ENCODE measurements at places on chromosomes 1 and 21. TPM values are rescaled to one million over a fixed set of nuclear protein-coding genes. Genes with fewer than 3 reads are reported as not detected.

- no peaks in the 10 kb centered on the region for H3K36me3 ChIP-seq
- H3K27ac ChIP-seq: no peak overlapping the region
- H3K27me3 ChIP-seq: no peaks in the 10 kb centered on the region
- DNase-seq: no peak
- no peaks in the 10 kb centered on the region for H3K4me1 ChIP-seq
- H3K4me3 ChIP-seq: no peak overlapping the region
These were observed 56.3 kb downstream of the GNG12 start for GRCh38 chr1:67777016-67777415.

DNA sequence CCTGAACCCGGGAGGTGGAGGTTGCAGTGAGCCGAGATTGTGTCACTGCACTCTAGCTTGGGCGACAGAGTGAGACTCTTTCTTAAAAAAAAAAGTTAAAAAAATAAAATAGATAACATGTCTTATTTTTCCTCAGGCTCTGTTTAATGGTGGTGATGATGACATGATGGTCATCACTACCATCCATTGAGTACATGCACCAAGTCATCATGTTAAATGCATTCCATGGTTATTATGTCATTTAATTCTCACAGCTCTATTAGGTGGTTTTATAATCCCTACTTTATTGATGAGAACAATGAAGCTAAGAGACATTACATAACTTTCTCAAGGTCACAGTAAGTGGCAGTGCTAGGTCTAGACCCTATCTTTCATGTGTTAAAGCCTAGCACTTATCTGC is 34.4 kb upstream of the MAB21L3 start:
- no peaks in the 10 kb centered on the region for H3K36me3 ChIP-seq
- no peak overlapping the region for H3K4me3 ChIP-seq
- peaks cover 18% of the 10 kb centered on the region for H3K4me1 ChIP-seq
- no peaks in the 10 kb centered on the region for H3K27me3 ChIP-seq
- no peak for DNase-seq

The HMCN1 gene
- 0.59 TPM for total RNA-seq

DNA sequence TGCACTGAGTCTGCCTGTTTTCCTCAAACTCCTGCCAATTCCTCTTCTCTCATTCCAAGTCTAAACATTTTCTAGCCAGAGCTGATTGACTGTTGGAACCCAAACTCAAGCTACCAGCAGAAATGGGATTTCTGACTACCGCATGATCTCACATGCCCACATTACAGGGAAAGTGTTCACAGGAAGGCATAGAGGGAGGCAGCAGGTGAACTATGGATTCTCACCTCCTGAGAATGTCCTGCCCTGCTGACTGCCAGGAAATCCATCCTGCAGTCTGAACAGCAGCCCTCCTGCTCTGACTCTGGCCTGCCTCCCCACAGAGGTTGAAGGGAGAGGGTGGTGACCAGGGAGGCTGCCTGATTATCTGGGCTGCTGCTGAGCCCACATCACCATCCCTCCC is 22.5 kb downstream of the IQGAP3 start:
- peaks cover 13% of the 10 kb centered on the region for H3K36me3 ChIP-seq
- no peak overlapping the region for H3K27ac ChIP-seq
- no peaks in the 10 kb centered on the region for H3K27me3 ChIP-seq
- no peak for DNase-seq
- H3K4me1 ChIP-seq: no peaks in the 10 kb centered on the region

DNA sequence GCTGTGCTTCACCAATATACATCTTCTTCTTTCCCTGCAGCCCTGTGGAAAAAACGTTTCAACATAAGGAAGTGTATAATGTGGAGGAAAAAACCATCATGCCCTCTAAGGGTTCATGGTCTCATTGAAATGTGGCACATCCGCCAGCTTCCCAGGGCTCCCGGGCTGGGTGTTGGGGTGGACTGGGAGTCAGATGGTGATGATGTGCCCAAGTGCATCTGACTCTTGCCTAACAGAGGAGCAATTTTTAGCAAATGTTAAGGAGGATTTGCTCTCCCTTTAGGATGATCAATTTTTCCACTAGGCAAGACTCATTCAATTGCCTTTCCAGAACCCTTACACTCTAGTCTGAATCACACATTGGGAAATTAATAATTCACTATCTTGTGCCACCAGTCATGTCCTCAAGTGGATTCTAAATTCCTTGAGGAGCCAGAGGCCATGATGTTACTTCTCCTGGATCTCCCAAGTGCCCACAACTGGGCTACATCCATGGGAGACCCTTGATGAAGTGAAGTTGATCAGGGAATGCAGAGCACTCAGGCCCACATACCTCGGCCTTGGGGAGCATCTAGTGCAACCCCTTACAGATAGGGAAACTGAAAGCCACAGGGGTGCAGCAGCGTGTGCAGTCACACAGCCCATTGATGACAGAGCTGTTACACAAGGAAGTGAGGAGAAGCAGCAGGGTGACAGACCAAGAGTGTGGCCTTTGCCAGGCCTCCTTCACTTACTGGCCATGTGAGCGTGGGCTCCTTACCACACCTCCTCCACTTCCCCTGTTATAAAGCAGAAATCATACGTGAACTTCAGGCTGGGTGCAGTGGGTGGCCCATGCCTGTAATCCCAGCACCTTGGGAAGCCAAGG is 100.0 kb upstream of the SLC44A3 start:
- H3K27me3 ChIP-seq: no peaks in the 10 kb centered on the region
- no peaks in the 10 kb centered on the region for H3K36me3 ChIP-seq
- H3K27ac ChIP-seq: no peak overlapping the region
- no peak overlapping the region for H3K4me3 ChIP-seq
- peaks cover 11% of the 10 kb centered on the region for H3K4me1 ChIP-seq

GRCh38 chr1:225545649-225546048 is 107.3 kb downstream of the ENAH start:
- H3K27me3 ChIP-seq: no peaks in the 10 kb centered on the region
- no peak overlapping the region for H3K27ac ChIP-seq
- no peak for DNase-seq
- no peaks in the 10 kb centered on the region for H3K36me3 ChIP-seq
- H3K4me3 ChIP-seq: no peak overlapping the region
- H3K4me1 ChIP-seq: no peaks in the 10 kb centered on the region

GRCh38 chr1:186030453-186030852 is 296.3 kb downstream of the HMCN1 start:
- H3K27me3 ChIP-seq: no peaks in the 10 kb centered on the region
- H3K36me3 ChIP-seq: no peaks in the 10 kb centered on the region
- H3K4me3 ChIP-seq: no peak overlapping the region
- no peak for DNase-seq

The FCRL6 gene
- not detected for total RNA-seq

DNA sequence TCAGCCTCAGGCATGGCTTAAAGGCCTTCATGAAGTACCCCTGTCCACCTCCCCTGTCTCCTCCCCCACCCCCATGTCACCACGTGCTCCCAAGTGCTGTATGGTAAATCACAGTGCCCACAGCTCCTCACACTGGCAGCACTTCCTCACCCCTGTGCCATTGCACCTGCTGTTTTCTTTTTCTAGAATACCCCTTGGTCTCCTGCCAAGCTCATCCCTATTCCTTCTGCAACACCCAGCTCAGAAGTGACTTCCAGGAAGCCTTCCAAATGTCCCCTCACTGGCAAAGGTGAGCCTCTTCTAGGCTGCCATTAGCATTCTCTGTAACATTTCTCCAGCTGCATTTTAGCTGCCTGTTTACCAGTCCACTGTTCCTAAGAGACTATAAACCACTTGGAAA is 9.4 kb downstream of the AKNAD1 start:
- no peaks in the 10 kb centered on the region for H3K4me1 ChIP-seq
- H3K27me3 ChIP-seq: no peaks in the 10 kb centered on the region
- no peak overlapping the region for H3K4me3 ChIP-seq

- no peaks in the 10 kb centered on the region for H3K27me3 ChIP-seq
- H3K4me1 ChIP-seq: peaks cover 15% of the 10 kb centered on the region
- no peaks in the 10 kb centered on the region for H3K36me3 ChIP-seq
- H3K27ac ChIP-seq: no peak overlapping the region
- DNase-seq: no peak
These were observed 86.6 kb downstream of the DMRTB1 start for GRCh38 chr1:53545663-53546408.

DNA sequence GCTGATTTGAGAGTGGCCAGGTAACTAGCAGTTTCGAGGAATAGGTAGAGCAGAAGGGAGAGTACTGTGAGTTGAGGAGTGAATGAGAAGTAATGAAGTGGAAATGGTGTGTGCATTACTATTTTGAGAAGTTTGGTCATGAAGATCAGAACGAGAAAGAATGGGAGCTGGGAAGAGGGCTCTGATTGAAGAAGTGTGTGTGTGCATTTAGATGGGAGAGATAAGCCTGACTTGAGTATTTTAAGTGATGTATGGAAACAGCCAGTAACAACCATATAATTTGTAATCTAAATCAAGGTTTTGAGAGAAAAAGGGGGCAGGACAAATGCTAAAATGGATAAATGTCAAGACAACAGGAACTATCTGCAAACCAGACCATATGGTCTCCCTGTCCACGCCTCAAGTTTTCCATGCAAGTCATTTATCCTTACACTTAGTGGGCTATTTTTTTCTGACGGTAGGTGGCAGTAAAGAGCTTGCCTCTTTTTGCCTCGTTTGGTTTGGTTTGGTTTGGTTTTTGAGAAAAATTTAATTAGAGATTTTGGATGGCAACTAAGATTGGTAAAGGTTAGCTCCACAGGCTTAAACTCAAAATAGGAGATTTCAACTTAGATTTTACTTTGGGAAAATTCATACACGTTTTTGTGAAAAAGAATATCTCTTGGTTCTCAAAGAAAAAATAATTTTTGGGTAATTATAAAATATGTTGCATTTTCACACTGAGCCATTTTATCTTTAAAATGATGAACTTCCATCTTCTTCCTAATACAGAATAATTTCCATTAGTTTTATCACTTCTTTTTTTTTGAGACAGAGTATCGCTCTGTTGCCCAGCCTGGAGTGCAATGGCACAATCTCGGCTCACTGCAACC is 9.5 kb upstream of the B3GALNT2 start:
- H3K4me3 ChIP-seq: no peak overlapping the region
- no peaks in the 10 kb centered on the region for H3K4me1 ChIP-seq
- DNase-seq: peak; percentile 59
- H3K36me3 ChIP-seq: no peaks in the 10 kb centered on the region
- no peaks in the 10 kb centered on the region for H3K27me3 ChIP-seq
- no peak overlapping the region for H3K27ac ChIP-seq

The SLAMF6 gene
- total RNA-seq: not detected

DNA sequence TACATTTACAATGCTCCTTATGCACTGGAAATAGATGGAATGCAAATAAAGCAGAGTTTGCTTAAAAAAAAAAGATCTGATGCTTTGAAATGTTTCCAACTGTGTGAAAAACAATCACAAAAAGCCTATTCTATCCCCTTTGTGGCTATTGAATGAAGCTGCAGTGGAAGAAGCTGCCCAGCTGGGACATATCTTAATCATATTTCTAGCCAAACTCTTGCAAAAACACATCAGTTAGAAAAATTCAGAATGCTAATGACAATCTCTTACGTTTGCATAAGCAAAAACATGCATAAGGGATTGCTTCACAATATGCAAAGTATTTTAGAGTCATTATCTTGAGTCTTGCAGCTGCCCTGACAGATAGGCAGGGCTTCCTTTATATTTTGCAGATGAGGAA is 526.4 kb upstream of the USP24 start:
- no peaks in the 10 kb centered on the region for H3K36me3 ChIP-seq
- no peak for DNase-seq
- no peak overlapping the region for H3K27ac ChIP-seq
- H3K27me3 ChIP-seq: no peaks in the 10 kb centered on the region
- H3K4me3 ChIP-seq: no peak overlapping the region

DNA sequence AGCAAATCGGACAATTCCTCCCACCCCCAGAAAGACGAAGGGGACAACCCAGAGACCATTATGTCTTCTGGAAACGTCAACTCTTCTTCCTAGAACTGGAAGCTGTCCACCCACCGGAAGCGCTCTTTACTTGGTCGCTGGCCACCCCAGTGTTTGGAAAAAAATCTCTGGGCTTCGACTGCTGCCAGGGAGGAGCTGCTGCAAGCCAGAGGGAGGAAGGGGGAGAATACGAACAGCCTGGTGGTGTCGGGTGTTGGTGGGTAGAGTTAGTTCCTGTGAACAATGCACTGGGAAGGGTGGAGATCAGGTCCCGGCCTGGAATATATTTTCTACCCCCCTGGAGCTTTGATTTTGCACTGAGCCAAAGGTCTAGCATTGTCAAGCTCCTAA is 3.2 kb downstream of the S1PR1 start:
- H3K27me3 ChIP-seq: no peaks in the 10 kb centered on the region
- no peaks in the 10 kb centered on the region for H3K36me3 ChIP-seq
- no peak overlapping the region for H3K4me3 ChIP-seq
- DNase-seq: no peak
- no peak overlapping the region for H3K27ac ChIP-seq
- peaks cover 4% of the 10 kb centered on the region for H3K4me1 ChIP-seq

The OR2M4 gene
- total RNA-seq: not detected

DNA sequence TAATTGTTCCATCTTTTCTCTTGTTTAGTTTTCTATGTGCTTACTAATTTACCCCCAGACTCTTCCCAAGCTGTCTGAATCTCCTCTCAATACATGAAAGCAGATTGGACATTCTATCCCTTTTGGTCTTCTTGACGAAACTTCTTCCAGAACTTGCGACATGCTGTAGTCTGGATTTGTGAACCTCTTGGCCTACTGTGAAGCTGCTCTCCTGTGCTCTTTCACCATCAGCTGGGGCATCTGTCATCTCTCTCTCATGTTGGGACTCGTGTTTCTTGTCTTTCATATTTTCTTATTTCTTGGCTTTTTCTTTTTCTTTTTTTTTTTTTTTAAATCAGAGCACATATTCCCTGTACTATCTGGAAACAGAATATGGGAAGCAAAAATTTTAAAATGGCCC is 6.8 kb downstream of the CPT2 start:
- no peak for DNase-seq
- H3K4me3 ChIP-seq: no peak overlapping the region

The SPRR2E gene
- not detected for total RNA-seq

Measured in HCT116 (cell line).